Activated CD4-positive, alpha-beta T cell treated with anti-CD3 and anti-CD28 coated beads, Interleukin-2, amount 10 ng/mL, durations not matched to agents 7 days and 5 days (primary cell): ENCODE measurements at places on chromosomes 12 and 14.

DNA sequence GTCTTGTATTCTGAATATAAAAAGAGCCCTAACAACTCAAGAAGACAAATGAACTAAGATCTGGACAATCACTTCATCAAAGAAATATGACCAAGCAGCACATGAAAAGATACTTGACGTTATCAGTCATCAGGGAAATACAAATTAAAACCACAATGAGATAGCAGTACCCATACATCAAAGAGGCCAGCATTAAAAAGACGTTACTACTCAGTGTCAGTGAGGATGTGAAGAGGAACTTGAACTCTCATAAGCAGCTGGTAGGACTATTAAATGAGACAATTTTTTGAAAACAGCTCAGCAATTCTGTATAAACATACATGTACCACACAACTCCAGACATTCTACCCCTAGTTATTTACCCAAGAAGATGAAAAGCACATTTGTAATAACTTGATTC is 55.9 kb downstream of the FERMT2 start:
- no peak overlapping the region for H3K4me3 ChIP-seq
- DNase-seq = no peak
- no peak overlapping the region for H3K27ac ChIP-seq
- no peaks in the 10 kb centered on the region for H3K27me3 ChIP-seq
- peaks cover 7% of the 10 kb centered on the region for H3K4me1 ChIP-seq

DNA sequence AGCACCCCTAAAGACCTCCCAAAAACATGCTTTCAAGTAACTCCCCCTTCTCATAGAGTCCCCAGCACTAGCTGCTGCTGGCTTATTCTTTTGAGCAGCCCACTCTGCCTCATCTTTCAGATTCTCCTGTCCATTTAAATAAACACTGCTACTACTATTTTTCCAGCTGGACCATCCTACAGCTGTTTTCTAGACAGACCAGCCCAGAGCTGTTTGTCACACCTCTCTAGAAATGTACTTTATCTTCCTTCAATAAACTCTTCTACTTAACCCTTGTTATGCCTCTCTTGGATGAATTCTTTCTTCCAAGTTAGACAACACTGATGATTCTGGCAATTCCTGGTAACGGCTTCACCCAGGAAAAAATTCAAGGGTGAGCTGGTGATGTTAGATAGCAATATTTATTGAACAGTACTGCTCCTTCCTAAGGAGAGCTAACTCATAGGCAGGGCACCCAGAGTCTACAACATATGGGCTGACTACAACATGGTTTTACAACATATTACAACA is 995.7 kb downstream of the LRFN5 start:
- no peak for DNase-seq

DNA sequence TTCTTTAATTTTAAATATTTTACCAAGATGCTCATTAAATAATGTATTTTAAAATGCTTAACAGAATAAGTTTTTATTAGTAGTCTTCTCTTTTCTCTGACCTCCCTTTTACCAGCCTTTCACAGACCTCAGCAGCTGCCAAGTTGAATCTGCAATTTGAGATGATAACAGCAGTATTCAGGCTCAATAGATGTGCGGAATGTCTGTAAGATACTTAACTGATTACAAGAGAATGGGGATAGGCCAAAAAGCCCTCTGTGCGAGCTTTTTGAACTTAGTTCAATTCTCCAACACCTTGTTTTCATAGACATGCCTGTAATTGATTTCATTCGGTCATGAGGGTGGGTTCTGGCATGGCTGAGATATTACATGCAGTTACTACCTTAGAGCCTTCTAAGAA is 277.2 kb downstream of the TMTC2 start:
- no peak for DNase-seq
- no peak overlapping the region for H3K4me3 ChIP-seq
- no peak overlapping the region for H3K27ac ChIP-seq
- H3K4me1 ChIP-seq = no peaks in the 10 kb centered on the region
- no peaks in the 10 kb centered on the region for H3K27me3 ChIP-seq
- no peaks in the 10 kb centered on the region for H3K36me3 ChIP-seq

DNA sequence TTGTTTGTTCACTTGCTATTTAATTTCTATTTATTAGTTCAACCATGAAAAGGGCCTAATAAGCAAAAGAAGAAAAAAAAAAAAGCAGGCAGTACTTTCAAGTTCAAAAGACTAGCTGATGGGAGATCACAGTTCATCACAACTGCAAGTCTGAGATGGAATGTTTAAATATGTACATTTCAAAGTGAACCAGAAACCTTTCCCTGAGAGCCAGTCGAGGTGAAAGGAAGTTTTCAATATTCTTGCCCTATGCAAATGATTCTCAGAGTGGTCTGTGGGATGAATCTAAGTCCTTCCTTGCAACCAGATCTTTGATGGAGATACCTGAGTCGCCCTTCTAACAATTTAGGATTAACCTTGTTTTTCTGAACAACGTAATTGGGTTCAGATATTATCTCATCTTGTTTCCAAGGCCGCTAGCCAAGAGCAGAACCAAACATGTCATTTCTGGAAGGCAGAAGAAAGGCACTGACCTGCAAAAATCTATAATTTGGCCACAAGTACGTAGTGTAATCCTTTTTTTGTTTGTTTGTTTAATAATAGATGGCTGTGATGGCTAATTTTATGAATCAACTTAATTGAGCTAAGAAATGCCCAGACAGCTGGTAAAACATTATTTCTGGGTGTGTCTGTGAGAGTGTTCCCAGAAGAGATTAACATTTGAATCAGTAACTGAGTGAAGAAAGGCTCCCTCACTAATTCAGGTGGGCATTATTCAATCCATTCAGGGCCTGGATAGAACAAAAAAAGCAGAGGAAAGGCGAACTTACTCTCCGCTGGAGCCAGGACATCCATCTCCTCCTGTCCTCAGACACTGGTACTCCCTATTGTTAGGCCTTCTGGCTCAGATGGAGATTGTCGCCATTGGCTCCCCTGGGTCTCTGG is 171.1 kb upstream of the TMPO start:
- no peak for DNase-seq
- H3K36me3 ChIP-seq = no peaks in the 10 kb centered on the region
- H3K4me3 ChIP-seq = no peak overlapping the region
- H3K4me1 ChIP-seq = no peaks in the 10 kb centered on the region
- peaks cover 8% of the 10 kb centered on the region for H3K27me3 ChIP-seq

DNA sequence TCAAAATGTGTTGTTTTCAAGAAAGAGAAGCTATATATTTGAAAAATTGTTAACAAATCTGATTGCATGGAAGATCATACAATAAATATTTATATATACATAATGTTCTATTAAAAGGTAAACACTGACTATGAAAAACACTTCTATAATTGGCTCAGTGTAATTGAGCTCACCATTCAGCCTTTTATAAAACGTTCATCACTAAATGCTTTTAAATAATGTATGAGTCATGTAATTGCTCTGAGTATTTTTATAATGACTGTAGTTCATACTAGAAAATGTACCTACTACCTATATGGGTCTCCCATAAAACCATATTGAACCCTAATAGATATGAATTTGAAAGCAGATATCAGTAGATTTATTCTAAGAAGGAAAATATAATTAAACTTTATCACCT is 240.4 kb upstream of the MGAT4C start:
- H3K36me3 ChIP-seq = no peaks in the 10 kb centered on the region
- no peak overlapping the region for H3K4me3 ChIP-seq
- no peak overlapping the region for H3K27ac ChIP-seq

DNA sequence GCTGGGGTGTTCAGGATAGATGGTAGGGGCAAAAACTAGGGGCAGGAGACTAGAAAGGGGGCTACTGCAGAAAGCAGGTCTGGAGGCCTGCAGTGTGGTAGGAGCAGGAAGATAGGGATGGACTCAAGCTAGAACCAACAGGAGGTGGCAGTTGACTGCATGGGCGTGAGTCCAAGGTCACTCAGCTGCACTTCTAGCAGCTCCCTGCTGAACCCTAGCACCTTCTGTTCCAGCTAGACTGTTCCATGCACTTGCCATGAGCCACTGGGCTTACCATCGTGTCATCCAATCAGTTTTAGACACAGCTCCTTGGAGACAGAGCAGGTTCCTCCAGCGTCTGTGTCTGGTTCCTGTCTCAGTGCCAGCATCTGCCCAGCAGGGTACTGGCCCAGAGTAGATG is 11.3 kb upstream of the KRT8 start:
- no peaks in the 10 kb centered on the region for H3K4me1 ChIP-seq
- no peak overlapping the region for H3K27ac ChIP-seq
- H3K36me3 ChIP-seq = no peaks in the 10 kb centered on the region
- DNase-seq = no peak
- no peaks in the 10 kb centered on the region for H3K27me3 ChIP-seq
- H3K4me3 ChIP-seq = no peak overlapping the region

GRCh38 chr14:92503756-92504491 is 9.7 kb upstream of the RIN3 start:
- H3K4me3 ChIP-seq = no peak overlapping the region
- peaks cover 16% of the 10 kb centered on the region for H3K4me1 ChIP-seq
- no peak for DNase-seq
- peaks cover 17% of the 10 kb centered on the region for H3K27me3 ChIP-seq

DNA sequence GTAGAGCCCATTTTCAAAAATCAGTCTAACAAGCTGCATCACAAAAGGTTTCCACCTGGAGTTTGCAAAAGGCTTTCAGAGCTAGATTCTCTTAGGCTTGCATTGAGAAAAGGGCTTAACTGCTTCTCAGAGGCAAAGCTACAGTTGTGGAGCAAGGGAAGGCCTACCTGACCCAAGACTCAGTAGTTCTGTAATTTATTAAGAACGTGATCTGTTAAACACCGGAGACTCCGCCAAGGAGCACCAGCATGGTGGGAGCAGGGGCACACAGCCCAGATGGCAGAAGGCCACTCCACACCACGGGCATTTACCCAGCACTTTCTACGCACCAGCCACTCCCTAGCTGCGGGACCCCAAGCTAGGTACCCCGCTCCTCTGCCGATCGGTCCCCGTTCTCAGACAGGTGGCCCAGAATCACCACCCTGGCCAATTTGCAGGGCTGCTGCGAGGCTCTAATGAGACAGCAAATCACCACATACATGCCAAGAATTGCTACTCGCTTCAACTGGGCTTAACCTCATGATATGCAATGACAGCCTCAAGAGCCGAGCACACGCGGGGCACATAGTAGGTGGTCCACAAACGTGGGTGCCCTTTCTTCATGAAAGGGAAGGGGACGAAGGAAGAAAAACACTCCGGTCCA is 1.5 kb downstream of the ITPK1 start:
- H3K4me1 ChIP-seq = peaks cover 48% of the 10 kb centered on the region
- H3K27ac ChIP-seq = peak overlapping the region; percentile 75
- no peak for DNase-seq
- H3K27me3 ChIP-seq = no peaks in the 10 kb centered on the region
- H3K36me3 ChIP-seq = no peaks in the 10 kb centered on the region

GRCh38 chr12:33589576-33590114 is 150.0 kb upstream of the SYT10 start:
- H3K4me1 ChIP-seq = no peaks in the 10 kb centered on the region
- no peak overlapping the region for H3K4me3 ChIP-seq
- DNase-seq = no peak
- no peaks in the 10 kb centered on the region for H3K36me3 ChIP-seq
- no peaks in the 10 kb centered on the region for H3K27me3 ChIP-seq
